Bone marrow (tissue), 2 donors: ENCODE measurements at places on chromosomes 12 and 14.

GRCh38 chr12:97575403-97576193 lies 113.0 kb downstream of the RMST start:
- no peak for DNase-seq

DNA sequence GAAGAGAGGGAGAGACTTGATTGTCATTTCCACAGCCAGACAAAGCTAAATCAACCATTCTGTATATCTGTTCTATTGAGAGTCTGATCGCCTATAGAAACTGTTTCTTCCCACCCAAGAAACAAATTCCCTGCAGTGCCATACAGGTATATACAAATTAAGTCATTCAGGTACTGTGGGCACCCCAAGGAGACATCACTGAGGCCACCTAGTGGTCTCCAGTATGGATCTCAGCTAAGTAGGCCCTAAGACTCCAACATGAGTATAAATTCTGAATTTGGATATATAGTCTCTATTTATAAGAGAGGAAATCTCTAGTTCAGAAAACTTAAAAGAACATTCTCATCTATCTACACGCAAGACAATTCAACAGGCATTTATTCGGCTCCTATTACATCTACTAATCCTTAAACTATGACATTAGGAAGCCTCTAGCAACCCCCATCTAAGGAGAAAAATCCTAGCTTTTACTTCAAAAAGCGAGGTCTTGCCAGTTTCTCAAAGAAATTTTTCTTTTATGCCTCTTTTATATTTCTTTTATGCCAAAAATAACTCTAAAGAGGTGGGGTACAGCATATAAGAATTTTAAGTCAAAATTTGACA lies 62.6 kb downstream of the DCAF5 start:
- DNase-seq = no peak

- no peak for DNase-seq
Observed at GRCh38 chr12:51910691-51911090, 3.4 kb downstream of the ACVRL1 start.

DNA sequence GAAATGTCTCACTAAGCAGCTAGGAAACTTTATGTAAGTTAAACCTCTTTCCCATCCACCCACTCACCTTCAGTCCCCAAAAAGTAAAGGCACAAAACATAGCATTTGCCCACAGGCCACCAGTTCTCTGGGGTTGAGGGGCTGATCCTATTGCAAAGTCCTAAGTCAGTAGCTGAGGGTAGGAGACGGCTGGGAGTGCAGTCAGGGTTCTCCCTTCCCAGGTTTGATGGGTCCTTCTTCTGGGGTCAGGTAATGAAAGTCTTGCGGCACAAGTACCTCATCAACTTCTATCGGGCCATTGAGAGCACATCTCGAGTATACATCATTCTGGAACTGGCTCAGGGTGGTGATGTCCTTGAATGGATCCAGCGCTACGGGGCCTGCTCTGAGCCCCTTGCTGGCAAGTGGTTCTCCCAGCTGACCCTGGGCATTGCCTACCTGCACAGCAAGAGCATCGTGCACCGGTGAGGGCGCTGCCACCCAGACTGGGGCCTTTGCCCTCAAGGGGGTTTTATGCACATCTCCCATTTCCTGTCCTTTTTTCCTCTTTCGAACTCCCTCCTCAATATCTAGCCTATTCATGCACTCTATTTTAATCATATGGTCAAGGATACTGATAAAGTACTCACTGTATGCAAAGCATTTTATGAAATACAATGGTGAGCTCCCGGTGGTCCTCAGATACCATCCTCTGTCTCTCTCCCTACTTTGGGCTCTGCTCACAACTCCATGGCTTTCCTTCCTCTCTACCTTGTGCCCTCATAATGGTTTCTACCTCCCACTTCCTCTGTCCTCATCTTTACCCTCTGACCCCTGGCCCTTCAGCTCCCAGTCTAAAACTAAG lies 986 bp downstream of the TSSK4 start:
- no peak for DNase-seq

GRCh38 chr12:119154435-119154818 lies 24.3 kb upstream of the HSPB8 start:
- DNase-seq = no peak

DNA sequence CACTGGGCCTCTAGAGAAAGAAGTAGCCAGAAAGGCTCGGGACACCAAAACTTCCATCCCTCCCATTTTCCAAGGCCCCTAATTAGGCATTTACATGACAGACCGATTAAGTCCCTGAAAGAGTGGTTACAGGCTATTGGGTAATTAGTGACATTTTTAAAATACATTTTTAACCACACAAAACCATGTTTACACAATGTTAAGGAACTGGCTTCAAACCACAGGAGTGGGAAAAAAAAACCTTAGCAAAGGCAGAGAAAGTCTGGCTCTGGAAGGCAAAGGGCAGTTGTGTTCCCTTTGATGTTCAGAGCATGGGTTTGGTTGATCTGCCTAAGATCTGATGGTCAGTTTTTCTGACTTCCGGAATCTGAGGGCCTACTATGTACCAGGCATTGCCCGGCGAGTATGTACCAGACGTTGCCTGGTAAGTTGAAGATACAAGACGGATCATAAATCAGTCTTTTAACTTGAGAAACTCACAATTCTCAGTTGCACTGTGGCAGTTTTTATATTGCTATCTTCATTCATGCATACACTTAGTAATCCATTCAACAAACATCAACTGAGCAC lies 576.5 kb downstream of the MED13L start:
- DNase-seq = no peak

- DNase-seq = no peak
Observed at GRCh38 chr14:95603415-95603814, 68.6 kb downstream of the GLRX5 start.

DNA sequence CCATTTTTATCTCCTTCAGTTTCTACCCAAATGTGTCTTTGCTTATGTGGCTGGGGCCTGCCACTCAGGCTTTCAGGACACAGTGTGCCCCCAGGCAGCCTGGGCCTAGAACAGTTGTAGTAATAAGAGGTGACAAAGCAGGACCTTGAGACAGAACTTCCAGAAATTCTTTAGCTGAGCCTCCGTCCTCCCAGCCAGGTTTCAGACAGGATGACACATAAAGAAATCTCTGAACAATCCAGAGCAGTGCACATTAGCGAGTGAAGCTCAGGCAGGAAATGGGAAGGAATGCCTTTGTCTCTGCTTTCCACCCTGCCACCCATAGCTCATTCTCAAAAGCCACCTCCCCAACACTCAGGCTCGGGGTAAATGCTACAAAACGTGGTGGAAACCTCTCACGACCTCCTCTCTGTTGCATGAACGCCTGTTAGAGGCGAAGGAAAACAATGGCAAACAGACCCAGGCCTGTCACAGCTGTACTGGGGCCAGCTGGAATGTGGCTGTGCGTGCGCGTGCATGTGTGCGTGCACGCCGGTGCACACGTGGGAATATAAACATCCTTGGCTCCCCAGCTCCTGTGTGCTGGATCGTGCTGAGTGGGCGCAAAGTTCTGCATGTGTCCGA lies 286.7 kb downstream of the ZFP36L1 start:
- no peak for DNase-seq

DNA sequence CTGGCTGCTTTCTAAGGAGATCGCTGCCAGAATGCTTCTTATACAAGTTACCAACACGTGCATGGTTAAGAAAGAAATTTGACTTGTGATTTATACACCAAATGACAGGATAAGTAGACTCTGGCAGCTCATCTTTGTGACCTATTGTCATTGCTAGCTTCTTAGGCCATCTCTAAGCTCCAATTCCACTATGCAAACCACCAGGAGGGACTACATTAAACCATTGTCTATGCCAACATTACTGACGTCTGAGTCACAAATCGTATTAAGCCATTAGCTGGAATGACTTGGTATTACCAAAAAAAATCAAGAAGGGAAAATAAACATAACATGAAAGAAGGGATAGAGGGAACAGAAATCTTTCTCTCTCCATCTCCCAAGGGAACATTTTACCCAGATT lies 15.8 kb upstream of the VPS33A start:
- DNase-seq = no peak

DNA sequence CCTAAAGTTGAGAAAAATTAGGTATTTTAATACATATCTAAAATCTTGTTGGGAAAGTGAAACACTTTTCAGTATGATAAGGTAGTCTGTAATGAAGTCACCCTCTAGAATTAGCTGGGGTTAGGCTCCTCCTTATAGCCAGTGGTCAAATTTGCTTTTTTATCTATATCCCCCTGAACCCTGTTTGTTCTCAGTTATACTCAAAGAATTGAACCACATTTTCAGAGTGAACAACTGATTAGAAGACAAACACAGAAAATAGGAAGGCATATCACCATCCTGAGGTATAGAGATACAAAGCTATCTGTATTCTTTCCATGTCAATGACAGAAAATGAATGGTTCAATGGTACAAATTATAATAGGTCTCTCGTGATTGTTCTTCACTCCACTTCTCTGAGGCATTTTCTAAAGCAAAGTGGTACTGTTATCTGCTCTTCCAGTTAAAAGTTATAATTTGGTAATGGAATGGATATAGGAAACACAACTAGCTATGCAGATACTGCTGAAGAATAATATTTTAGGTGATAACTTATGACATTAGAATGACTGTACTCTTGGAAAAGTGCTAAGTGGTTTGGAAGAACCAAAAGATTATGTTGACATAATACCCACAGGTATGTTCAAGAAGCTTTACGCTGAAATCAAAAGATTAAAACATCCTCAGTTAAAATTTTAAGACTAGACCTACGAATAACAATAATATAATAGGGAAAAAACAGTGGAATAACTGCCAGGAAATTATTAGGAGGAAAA lies 27.6 kb downstream of the WASHC3 start:
- DNase-seq = no peak

DNA sequence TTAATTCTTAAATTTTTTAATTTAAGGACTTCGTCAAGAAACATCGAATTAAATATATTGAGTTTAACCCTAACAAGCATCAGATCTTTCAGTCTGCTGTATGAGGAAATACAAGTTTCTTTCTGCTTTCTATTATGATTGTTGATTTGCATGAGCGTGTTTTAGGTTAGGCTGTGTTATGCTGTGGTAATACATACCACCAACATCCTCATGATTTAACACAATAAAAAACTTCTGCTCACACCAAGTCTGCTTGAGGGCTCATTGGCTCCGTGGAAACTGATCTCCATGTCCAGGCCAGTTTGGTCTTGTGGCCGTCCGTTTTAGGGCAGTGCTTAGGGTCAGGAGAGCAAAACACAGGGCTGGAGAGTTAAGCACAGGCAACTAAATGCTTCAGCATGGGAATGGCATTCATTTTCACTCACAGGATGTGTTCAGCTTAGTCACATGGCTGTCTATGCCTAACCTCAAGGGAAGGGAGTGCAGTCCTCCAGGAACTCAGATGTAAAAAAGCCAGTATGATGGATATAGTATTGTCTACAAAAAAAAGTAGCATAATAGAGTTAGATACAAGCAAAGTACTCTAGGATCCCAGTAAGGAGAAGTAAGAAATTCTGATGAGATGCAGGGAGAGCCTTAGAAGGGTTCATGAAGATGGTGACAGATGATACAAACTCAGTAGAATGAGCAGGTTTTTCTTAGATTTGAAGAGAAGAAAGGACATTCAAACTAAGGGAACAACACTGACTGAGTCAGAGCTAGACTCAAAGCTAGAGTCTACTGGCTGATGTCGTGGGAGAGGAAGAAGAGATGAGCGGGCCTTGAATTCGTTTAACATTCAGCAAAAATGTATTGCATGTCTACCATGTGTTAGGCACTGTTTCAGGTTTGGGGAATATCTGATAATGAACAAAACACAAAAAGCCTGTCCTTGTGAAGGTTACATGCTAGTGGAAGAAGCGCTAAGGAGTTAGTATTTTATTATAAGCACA lies 16.3 kb downstream of the MARK3 start:
- DNase-seq = peak; percentile 37

DNA sequence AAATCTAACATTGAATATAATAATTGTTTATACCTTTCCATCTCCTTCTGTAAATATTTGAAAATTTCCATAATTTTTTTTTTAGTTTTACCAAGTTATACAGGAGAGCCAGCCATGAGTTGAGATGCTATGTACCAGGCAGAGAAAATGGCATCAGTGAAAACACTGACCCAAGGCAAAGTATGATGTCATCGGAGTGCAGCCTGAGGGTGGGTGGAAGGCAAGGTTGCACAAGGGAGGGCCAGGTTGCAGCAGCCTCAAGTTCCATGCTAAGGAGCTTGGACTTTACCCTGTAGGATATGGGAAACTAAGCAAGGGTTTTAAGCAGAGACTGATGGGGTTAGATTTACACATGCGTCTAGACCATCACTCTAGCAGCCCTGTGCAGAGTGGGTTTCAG lies 441.1 kb downstream of the BCAT1 start:
- DNase-seq = no peak

DNA sequence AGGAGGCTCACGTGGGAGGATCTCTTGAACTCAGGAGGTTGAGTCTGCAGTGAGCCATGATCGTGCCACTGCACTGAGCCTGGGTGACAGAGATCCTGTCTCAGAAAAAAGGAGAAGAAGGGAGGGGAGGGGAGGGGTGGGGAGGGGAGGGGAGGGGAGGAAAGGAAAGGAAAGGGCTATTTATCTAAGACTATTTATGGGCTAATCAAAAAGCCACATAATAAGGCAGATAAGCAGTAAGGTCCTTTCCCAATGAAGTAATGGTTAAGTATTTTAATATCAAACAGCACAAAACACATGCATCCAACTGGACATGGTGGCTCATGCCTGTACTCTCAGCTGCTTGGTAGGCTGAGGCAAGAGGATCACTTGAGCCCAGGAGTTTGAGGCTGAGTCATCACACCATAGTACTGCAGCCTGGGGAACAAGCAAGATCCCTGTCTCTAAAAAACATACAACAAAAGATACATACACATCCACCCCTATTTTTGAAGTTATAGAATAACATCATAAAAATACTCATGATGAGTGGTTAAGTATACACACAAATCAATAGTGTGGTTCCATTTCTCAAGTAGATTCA lies 9.7 kb downstream of the PAWR start:
- DNase-seq = no peak

DNA sequence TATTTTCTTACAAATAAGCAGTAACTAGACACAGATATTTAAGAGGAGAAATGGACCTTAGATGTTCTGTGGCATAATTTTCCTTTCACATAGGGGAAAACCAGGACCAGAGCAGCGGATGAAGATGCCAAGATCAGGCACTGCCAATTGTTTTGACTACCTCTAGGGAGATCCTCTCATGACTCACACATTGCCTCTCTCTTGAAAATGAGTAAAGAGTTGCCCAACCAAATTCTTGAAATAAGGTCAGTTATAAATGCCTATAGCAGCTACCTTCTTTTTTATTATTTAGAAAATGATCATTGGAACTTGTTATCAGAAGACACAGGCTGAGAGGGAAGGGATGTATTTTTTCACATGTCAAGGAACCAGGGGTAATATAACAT lies 263.4 kb upstream of the PLEKHG7 start:
- DNase-seq = no peak

DNA sequence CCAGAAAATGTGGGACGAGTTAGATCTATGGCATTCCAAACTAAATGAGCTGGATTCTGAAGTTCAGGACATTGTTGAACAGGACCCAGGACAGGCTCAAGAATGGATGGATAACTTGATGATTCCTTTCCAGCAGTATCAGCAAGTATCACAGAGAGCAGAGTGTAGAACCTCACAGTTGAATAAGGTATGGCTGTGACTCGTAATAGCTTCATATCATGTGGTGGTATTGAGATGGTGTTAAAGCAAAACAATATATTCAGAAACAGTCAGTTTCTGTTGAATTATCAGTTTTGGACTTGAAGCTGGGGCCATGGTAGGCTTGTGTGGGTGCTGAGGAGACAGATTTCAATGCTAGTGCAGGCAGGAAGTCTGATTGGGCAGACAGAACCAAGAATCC lies 213.7 kb downstream of the ESR2 start:
- DNase-seq = no peak
